ENCODE measurements at places on chromosomes 11 and 22.

- DNase-seq, result peak; percentile 49
Measured at GRCh38 chr11:60121264-60121663, 32.8 kb downstream of the MS4A2 start.

GRCh38 chr11:75402002-75402773, 2.9 kb downstream of the RPS3 start:
- DNase-seq, result no peak

DNA sequence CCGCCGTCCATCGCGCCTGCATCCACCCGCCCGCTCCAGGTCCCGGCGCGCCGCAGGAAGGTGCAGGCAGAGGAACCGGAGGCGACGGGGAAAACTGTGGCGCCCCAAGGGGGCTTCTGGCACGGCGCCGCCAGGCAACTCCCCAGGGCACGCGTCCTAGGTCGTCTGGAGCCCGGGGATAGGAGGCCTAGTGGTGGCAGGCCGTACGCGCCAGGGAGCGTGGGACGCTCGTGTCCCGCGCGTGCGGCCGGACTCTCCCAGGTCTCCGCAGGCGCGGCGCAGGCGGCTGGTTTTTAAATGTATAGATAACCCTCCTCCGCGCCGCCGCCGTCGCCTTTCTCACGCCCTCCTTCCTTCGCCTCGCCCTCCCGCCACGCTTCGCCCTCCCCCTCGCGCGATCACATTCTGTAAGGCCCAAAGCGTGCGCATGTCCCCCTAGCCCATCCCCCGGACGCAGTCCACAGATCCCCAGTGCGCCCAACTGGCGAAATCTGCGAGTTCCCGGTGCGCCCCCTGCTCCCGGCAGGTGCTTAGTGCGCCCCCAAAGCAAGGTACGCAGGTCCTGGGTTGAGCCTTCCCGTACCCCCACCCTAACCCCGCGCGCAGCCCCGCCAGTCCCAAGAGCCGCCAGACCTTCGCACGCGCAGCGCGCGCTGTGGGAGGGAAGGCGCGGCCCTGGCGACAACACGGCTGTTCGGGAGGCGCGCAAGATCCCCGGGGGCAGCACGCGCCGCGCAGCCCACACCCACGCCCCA, at the start of gene ASCL2:
TSS of gene ASCL2 (minus strand) at position 267 of the 755 bp plus-strand sequence. CDS start at position 11, 256 bp downstream.
- no peak for DNase-seq

GRCh38 chr11:83054904-83055380, 16.8 kb downstream of the RAB30 start:
- DNase-seq, result no peak

- DNase-seq, result peak; percentile 23
Measured at GRCh38 chr11:93542811-93543229, 371 bp downstream of the SMCO4 start.

DNA sequence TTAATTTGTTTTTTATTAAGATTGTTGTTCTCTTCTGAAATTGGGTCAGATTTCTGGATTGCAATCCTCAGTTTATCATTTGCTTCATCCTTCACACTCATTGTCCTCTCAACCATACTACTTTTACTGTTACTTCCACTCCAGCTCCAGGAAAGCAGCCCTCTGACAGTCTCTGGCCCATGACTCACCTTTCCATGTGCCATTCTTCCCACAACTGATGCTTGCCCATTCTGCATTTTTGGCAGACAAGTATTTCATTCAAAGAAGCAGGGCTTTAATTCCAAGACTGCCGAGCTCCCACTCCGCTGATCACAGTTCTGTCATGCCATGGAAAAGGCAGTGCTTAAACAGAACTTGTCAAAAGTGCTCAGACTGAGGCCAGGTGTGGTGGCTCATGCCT, 139.2 kb downstream of the WNT11 start:
- peak; percentile 21 for DNase-seq

GRCh38 chr11:118947091-118947490, 9.0 kb upstream of the UPK2 start:
- DNase-seq, result no peak

DNA sequence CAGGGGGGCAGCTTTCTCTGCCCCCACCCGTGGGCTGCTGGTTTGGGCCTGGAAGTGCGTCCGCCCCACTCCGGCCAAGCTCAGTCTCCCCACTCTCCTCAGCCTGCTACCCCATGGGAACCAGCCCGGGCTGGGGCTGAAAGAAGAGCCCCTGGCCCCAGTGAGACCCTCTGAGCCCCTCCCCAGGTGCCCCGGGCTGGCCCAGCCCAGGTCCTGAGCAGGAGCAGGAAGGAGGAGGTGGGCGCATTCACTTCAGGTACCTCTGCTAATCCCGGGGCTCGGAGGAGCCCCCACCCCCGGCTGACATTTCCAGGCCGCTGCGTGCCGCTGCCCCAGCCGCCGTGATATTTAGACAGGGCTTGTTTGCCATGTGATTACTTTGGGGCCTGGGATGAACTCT, 8.7 kb upstream of the TH start:
- no peak for DNase-seq

DNA sequence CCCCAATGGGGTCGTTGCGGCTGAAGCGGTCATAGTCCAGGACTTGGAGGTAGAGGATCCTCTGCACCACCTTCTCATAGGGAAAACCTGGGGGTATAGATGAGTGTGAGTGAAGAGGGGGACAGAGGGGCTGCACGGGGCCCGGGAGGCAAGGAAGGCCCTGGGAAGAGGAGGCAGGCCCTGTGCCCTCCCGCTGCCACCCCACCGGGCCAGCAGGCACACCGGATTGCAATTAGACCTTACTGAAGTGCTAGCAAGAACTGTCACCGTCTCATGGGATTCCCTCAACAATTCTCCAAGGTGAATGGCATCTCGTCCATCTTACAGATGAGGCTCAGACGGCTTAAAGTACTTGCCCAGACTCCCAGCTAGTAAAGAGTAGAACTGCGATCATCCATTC, 15.9 kb downstream of the LRRC10B start:
- no peak for DNase-seq

- DNase-seq, result no peak
Measured at GRCh38 chr11:12280199-12280837, 97.1 kb upstream of the PARVA start.

GRCh38 chr11:10592331-10592730, 23.9 kb upstream of the LYVE1 start:
- peak; percentile 91 for DNase-seq

DNA sequence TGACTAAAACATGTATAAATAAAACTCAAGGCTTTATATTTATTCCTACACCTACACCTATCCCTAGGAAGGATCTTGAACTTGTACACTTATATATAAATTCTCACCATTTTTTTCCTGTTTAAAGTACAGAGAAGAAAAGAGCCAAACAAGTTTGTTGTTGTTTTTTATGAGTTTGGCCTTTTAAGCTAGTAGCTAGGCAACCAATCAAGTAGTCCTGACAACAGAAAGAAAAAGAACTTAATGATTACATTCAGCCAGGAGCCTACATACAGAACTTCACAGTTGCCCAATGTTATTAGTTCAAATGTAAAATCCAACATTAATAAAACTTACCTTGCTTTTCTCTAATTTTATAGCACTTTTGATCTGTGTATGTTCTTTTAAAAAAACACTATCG, 316.2 kb downstream of the SOX6 start:
- no peak for DNase-seq

DNA sequence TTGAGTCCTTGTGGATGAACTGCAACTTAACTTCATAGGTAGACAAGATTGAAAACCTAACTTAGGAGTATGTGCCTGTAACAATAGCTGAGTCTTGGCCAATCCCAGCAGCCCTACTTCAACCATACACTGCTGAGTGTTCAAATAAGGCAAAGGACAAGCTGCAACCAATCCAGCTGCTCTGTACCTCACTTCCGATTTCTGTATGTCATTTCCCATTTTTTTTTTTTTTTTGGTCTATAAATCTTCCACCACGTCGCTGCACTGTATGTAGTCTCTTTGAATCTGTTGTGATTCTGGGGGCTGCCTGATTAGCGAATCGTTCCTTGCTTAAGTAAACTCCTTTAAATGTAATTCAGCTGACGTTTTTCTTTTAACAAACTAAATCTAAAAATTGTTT, 35.4 kb upstream of the FLI1 start:
- DNase-seq, result no peak

DNA sequence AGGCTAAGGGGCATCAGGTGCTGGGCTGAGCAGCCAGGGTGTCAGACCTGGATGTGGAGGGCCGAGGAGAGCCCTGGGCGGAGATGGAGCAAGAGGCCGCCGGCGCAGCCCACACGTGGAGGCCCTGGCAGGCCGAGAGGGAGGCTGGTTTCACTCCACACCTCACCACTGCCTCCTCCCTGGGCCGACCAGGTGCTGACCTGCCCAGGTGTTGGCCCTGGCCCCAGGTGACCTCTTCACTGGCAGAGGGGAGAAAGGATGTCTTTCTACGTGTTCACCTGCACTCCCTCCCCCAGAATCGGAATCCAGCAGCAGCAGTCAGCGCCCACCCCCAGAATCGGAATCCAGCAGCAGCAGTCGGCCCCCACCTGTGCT, 781 bp downstream of the ANO9 start:
- DNase-seq, result no peak

- peak; percentile 13 for DNase-seq
Measured at GRCh38 chr11:61418136-61418535, 11.6 kb downstream of the CPSF7 start.

- DNase-seq, result peak; percentile 60
Measured at GRCh38 chr22:46545086-46545792, 7.8 kb upstream of the CELSR1 start.

GRCh38 chr11:112628676-112629075, 332.5 kb upstream of the NCAM1 start:
- DNase-seq, result no peak

GRCh38 chr22:38009000-38009806, 24.8 kb upstream of the SOX10 start:
- DNase-seq, result no peak

GRCh38 chr22:17939011-17939410, 85.3 kb downstream of the MICAL3 start:
- no peak for DNase-seq

DNA sequence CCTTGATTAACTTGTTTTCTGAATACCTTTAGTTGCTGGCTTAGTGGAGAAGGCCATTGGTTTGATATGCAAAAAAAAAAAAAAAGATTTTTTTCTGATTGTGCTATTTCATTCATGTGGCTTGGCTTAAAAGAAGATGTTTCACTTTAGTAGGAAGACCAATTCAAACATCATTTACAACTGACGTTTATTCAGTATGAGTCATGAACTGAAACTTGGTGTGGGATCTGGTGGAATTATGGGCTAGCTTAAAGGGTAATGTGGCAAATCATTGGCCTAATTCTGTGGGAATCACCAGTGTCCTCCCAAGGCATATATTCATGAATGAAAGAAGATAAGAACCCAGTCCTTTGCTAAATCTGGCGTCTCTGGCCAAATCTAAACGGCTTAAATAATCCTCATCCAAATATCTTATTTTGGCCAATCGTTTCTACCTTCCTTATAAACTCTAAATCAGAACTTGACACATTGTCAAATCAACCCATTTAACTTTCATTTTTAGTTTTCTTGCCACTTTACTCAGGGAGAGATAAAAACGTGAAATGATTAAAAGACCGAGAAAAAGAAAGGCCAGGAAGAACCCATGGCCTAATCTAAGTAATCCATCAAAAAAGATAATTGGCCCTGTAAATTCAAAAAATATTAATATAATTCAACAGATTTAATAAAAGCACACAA, 77.0 kb downstream of the DDIAS start:
- peak; percentile 91 for DNase-seq

DNA sequence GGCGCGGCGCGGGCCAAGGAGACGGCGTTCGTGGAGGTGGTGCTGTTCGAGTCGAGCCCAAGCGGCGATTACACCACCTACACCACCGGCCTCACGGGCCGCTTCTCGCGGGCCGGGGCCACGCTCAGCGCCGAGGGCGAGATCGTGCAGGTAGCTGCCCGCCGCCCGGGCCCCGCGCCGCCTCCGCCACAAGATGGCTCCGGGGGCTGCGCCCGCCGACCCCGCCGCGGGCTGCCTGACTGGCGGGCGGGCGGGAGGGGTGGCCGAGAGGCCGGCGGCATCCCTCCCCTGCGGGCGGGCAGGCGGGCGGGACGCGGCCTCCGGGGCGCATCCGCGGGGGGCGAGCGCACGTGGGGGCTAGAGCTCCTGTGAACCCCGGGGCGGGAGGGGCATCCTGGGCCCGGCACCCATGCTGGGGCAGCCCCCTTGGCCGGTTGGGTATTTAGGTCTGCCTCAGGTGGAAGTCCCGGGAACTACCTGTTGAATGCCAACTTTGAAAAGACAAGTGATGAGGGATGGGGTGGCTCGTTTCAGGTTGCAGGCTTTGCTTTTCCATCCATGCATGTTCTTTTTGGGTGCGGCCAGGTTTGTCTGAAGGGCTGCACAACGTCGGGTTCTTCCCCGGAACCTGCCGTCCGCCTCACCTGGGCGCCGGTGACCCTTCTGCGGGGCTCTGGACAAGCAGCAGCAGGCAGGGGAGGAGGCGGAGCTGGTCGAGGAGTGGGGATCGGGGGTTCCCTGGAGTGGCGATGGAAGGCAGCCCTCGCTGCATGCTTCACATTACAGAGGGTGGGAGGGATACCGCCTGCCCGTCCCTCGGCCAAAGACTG, 760 bp downstream of the ZNRF3 start:
- peak; percentile 29 for DNase-seq

DNA sequence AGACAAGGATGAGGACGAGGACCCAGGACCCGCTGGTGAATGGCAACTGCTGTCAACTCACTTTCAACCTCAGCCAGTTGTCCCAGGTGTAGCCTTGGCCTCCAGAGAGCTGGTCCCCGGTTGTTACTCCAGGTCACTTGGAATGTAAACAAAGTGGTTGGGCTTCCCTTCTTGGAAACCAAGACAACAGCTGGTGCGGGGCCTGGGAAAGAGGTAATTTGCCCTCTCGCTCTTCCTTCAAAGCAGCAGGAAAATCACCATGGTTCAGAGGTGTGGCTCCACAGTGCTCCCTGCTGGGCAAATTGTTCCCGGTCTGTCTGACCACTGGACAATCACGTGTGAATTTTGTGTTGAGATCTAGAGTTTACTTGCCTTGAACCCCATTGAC, 15.0 kb downstream of the SLC1A2 start:
- peak; percentile 53 for DNase-seq

GRCh38 chr11:96095884-96096303, 172.0 kb upstream of the MTMR2 start:
- DNase-seq, result no peak

- no peak for DNase-seq
Measured at GRCh38 chr22:40484906-40485669, 114.7 kb downstream of the SGSM3 start.

DNA sequence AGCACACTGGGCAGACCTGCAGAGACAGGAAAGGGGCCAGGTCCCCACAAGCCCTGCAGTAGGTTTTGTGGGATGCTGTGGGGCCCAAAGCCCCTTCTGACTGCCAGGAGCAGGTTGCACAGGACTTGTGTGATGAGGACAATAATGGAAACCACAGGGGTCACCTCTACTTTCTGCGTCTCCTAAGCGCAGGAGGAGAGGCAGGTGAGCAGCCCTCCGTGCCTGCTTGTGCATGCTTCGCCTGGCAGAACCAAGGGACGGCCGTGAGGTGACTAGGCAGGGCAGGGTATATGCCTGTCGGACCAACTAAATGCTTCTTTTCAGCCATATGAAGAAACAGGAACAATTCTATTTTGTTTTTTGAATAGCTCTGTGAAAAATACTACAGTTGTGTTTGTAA, 77.9 kb upstream of the PITPNB start:
- no peak for DNase-seq

- peak; percentile 38 for DNase-seq
Measured at GRCh38 chr11:17846852-17847453, 112.4 kb downstream of the KCNC1 start.

- peak; percentile 60 for DNase-seq
Measured at GRCh38 chr11:110297076-110297725, 787 bp upstream of the RDX start.

GRCh38 chr11:10829139-10829538, 20.4 kb upstream of the EIF4G2 start:
- DNase-seq, result no peak
